ENCODE measurements at places on chromosomes 6 and 20.

- DNase-seq: no peak
These were observed 228.2 kb downstream of the CDH4 start for GRCh38 chr20:61480158-61480825.

- no peak for DNase-seq
These were observed 9.8 kb downstream of the RAET1E start for GRCh38 chr6:149888093-149888492.

DNA sequence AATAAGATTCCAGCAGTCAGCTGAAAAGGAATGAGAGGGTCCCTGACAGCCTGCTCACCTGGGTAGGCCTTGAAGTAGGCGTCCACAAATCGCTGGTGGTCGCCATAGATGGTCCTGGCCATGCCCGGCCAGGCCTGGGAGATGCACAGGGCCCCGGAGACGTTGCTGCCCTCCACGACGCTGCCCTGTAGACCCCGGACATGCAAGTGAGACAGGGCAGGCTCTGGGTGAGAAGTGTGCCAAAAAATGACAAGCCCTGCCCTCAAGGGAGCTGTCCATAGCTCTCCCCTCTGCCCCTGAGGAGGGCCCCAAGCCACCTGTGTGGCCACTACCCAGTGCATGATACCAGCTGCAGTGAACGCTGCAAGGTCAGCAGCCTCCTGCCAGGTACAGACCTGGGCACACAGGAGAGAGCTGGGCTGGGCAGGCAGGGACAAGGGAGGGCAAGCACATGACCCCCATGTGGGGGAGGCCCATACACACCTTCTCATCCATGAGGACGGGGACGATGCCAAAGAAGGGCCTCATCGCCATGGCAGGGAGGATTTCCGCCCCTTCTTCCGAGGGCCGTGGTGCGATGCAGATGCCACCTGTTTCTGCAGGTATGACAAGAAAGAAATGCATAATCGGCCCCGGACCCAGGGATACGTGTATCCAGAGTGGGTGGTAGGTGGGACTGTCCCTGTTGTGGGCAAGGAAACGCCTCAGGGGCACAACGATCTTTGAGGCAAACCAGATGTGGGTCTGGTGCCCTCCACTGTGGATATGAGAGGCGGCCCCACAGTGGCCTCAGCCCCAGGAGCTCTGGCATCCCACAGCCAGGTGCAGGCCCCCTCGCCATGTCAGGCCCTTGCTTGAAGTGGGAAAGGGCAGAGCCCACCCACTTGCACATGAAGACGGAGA, 21.2 kb upstream of the APMAP start:
- no peak for DNase-seq

DNA sequence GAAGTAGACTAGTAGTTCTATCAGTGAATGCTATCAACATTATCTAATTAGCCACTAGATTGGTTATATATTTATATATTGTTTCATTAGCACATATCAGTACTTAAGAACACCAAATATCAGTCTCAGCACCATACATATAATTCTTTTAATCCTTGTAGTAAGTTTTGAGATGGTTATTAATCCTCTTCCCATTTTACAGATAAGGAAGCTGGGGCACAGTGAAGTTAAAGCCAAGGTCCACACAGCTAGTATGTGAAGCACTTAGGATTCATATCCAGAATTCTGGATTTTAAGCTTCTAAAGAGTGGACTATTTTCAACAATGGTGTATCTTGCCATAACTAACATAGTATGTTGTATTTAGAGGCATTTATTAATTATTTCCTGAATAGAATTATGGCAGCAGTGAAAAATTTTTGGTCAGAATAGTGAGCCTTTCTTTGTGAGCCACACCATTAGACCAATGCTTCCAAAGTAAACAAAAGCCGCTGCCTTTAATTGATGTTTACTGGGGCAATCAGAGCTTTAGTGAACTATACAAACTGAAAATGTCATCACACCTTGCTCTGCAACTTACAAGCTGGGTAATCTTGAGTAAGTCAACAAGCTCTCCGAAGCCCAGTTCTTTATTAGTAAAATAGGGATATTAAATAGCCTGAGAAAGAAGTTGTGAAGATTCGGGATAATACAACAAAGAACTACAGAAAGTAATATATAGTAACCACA, 41.9 kb upstream of the HBS1L start:
- no peak for DNase-seq

DNA sequence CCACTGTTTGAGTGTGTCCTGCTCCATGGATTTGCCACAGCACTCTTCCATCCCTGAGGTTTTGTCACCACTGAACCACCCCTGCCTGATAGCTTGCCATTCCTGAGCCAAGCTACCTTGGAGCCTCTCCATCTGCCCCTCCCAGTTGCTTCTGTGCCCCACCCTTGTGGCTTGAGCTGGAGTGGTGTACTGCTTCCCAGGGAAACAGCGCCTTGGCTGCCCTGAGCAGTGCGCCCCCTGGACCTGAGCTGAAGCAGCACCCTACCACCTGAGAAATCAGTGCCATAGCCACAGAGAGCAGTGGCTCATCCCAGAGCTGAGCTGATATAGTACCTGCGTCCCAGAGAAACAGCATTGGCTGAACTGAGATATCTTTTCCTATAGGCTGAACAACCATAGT, 40.3 kb downstream of the IL22RA2 start:
- no peak for DNase-seq

DNA sequence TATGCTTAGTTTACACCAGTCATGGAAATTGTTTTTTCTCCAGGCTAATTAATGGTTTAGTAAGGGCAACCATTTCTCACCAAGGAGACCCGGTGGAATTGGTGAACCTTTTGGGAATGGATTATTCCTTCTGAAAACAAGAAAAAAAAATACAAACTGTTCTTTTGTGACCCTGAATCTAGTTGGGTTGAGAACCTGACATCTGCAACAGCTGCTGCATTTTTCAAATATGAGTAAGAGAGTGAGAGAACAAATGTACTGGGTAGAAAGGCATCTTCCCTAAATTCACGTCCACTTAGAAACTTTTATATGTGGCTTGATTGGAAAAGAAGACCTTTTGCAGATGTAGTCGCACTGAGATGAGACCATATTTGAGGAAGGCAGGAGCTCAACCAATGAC, 553.4 kb upstream of the EPHA7 start:
- DNase-seq: no peak

GRCh38 chr6:10073341-10073740, 341.5 kb downstream of the TFAP2A start:
- no peak for DNase-seq
